Brain microvascular endothelial cell (primary cell): ENCODE measurements at places on chromosomes 12 and 14.

DNA sequence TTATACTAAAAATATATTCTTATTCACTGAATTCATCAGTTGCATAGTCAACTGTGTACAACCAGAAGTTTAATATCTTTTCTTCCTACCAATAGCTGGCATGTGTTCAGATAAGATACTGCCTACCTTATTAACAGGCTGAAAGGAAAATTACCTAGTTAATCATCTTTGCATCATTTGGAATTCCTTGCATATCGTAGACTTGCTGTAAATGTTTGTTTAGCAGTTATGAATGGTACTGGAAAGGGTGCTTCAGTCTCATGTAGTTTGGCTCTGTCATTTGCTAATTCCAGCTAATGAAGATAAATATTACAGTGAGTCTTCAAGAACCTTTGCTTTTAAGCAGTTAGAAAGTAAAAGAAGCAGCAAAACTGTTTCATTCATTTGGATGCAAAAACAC is 84.4 kb downstream of the PPHLN1 start:
- no peak for DNase-seq

DNA sequence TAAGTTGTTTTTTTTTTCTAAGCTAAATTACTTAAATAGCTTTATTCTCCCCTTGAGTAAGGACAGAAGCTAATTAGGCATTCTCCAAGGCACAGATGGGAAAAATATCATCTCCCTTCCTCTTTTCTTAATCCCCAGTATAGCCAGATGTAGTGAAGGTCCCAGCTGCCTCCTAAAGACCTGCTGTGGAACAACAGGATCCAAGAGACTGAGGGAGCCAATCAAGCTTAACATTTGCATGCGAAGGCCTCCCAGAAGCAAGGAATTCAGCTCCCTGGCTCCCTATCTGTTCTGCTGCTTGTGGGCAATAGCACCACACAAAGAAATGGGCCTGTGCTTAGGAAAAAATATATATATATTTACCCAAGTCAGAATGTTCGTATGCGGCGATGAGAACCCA is 255.2 kb downstream of the SYT1 start:
- no peak for DNase-seq

DNA sequence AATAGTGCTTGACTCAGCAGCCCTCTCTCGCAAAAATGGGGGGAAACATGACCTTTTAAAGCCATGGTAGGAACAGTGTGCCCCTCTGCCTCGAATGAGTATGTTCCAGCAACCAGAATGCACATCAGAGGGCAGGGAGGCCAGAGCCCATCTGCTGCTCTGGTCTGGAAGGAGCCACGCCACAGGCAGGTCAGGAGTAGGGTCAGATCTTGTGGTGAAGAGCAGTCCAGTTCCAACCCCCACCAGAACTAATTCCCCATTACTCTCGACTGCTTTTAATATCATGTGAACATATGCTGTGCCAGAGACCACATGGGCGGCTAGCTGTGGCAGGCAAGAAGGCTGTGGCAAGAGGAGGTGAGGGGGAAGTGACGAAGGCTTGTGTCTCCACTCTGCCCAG is 34.6 kb upstream of the TMX1 start:
- DNase-seq: no peak

GRCh38 chr14:33986804-33987203 is 35.9 kb upstream of the EGLN3 start:
- DNase-seq: peak; percentile 82

GRCh38 chr14:64197996-64198395 is 96.2 kb downstream of the ESR2 start:
- no peak for DNase-seq

DNA sequence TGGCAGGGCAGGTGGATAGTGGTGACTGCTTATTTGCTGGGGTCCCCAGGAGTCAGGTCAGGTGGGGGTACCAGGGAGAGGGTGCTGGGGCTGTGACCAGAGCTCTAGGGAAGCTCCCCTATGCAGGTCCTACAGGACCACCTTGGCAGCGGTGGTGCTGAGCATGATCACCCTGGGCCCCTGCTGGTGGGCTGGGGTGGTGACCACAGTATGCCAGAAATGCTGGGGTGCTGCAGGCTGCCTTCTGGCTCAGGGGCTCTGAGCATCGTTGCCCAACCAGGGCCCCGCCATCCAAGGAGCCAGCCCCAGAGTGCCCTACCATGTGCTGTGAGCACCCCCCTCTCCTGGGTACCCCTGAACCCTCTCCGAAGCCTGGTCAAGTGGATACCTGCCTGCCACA is 17.5 kb upstream of the NUDT14 start:
- DNase-seq: no peak

- no peak for DNase-seq
These were observed 44.5 kb downstream of the LRRC9 start for GRCh38 chr14:59964251-59965007.

DNA sequence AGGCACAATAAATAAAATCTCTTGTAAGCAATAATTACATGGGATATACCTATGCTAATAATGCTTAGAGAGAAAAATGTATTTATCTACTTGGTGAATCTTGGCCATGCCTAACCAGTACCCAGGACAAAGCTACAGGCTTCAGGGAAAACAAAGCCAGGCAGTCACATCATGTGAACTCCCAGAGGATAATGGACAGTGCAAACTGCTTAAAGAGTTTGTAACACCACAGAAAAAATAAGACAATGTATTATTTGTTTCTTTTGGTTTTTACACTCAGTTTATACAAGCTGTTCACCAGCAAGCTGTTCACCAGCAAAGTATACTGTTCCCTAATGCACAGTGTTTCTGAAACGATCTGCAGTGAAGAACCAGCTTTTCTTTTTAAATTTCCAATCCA is 38.0 kb downstream of the DICER1 start:
- no peak for DNase-seq

- DNase-seq: no peak
These were observed 16.9 kb downstream of the DHRS2 start for GRCh38 chr14:23653051-23653450.

DNA sequence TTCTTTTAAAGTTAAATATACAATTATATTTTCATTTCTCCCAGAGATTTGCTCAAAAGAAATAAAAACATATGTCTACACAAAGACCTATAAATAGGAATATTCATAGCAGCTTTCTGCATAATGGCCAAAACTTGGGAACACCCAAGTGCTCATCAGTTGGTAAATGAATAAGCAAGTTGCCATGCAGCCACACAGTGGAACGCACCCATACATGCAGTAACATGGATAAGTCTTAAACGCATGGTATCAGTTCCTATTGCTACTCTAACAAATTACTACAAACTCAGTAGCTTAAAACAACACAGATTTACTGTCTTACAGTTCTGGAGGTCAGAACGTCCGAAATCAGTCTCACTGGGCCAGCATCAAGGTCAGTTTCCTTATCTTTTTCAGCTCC is 78.5 kb downstream of the DPF3 start:
- DNase-seq: no peak

GRCh38 chr14:103232031-103232808 is 101.8 kb upstream of the EIF5 start:
- DNase-seq: no peak

- peak; percentile 28 for DNase-seq
These were observed 1.3 kb upstream of the RASSF3 start for GRCh38 chr12:64608901-64609535.

GRCh38 chr12:127340381-127340780 is 926.6 kb upstream of the TMEM132C start:
- DNase-seq: no peak

- no peak for DNase-seq
These were observed 25.1 kb downstream of the ADGRD1 start for GRCh38 chr12:130978785-130979184.

GRCh38 chr14:104520620-104521410 is 58.7 kb upstream of the C14orf180 start:
- DNase-seq: no peak

DNA sequence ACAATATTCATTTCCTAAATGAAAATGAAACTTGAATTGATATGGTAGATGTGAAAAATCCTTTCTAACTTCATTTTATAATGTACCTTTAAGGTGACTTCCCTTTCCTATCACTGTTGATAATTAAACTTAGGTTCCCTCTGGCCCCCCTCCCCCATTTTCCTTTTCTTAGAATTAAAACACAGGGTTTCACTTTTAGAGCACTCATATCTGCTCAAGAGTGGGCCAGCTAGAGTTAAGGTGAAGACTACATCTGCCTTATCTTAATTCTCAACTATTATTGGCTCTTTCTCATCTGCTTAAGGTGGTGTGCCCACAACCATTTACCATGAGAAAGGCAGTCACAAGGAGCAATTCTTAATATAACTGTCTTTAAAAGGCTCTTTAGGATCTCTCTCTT is 49.7 kb downstream of the LIN52 start:
- no peak for DNase-seq
